ENCODE measurements at places on chromosomes 12 and 14.
A peak's percentile ranks its signal among the peaks of the same experiment; 100 is the strongest.

DNA sequence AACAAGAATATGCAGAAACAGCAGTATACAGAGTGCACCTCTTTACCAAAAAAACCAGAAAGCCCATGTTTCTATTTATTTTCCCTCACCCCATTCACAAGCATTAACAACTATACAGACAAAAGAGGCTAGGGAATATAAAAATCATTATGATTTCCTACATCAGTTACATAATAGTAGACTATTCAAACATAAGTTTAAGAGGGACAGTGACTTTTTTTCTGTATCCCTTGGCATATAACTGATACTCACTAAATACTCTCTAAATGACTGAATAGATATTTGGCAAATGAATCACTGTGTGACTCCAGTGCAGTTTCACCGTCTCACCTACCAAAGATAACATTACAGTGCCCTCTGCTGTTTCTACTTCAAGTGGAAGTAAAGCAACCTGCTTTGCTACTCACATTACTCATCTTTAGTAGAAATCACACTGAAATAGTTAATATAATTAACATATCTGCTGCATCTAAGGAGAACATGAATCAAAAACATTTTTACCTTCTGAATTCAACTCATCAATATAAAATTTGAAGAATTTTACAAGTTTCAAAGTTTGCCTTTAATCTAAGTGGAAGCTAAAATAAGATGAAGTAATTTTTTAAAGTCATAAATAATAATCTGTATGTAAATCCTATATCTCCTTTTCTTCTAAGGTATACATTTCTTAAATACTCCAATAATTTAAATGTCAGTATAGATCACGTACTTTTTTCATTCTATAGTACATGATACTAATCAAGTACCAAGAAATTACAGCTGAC, 103.8 kb downstream of the OSBPL8 start:
- peak; percentile 14 for DNase-seq

DNA sequence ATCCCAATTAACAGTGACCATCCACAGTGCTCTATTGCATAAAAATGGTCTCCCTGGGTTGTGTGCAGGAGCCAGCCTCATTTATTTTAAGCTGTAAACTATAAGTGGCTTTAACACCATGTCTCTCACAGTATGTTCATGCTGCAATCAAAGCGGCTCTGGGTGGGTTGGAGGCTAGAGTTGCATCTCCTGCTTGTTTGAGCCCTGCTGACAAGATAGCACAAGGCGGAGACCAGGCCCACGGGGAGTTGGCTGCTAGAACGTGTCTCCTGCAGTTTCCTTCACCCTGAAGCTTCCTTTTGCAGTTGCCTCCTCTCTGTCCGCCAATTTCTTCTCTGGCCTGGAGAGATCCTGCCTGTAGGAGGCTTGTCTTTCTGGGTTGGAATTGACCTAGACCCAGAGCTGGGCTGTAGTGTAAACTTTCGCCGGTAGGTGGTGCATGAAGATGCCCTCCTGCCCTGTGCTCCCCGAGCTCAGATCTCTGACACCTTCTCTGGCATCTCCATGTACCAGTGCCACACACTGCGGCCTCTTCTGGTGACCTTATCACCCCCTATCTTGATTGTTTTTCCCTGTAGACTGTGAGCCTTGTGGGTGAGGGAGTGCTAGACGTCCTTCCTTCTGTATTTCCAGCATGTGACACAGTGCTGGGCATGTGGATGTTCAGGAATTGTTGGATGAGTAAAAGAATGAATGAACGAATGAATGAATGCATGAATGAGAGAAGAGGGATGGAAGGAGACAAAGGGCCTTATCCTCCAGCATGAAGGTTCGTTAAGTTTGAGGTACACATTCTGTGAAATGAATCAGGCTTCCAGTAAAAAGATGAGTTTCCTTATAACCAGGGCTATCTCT, 10.4 kb downstream of the OTUB2 start:
- DNase-seq, result peak; percentile 48

- DNase-seq, result peak; percentile 5
Measured at GRCh38 chr12:14185427-14186192, 179.9 kb upstream of the ATF7IP start.

DNA sequence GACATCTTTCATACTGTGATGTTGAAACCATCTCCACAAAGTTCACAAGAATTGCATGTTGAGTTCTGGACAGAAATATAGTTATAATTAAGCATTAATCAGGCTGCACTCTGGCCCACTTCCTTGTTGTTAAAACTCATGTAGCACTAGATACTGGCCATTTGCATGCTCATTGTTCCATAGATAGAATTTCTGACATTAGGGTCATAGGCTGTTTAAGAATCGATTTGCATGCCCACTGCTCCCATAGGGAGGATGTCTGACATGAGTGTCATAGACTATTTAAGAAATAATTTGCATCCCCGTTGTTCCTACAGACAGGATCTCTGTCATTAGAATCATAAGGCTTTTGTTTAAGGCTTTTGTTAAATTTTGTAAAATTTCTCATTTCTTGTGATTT, 50.2 kb downstream of the MYF5 start:
- DNase-seq, result no peak

GRCh38 chr14:99516871-99517642, 35.8 kb downstream of the CCNK start:
- no peak for DNase-seq

DNA sequence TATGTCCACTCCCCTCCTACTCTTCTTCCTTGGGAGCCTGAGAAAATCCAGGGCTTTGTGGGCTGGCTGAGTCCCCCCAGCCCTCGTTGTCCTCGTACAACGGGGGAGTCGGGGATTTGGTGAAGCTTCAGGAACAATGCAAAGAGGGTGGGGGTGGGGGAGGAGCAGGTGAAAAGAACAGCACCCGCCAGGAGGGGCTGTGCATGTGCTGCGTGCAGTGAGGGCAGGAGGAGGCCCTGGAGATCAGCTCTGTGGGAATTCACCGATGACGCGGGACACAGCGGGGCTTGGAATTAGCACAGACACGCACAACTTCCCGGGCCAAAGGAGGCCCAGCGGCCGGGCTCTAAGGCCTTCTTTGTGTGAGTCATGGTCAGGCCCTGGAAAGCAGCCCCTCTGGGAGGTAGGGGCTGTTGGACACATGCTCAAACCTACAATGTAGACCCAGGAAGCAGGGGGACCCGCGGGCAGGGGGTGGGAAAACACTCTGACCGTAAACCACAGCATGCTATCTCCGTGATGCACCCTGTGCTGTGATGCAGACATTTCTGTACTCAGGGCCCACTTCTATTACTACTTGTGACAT, 32.8 kb downstream of the RBM19 start:
- no peak for DNase-seq

DNA sequence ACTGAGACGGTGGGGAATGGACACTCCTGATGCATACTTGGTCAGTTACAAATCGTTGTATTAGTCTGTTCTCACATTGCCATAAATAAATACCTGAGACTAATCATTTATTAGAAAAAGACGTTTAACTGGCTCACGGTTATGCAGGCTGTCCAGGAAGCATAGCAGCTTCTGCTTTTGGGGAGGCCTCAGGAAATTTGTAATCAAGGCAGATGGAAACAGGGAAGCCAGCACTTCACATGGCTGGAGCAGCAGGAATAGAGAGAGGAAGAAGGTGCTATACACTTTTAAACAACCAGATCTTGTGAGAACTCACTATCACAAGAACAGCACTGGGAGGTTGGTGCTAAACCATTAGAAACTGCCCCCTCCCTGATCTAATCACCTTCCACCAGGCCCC, 418.2 kb downstream of the FLRT2 start:
- no peak for DNase-seq

DNA sequence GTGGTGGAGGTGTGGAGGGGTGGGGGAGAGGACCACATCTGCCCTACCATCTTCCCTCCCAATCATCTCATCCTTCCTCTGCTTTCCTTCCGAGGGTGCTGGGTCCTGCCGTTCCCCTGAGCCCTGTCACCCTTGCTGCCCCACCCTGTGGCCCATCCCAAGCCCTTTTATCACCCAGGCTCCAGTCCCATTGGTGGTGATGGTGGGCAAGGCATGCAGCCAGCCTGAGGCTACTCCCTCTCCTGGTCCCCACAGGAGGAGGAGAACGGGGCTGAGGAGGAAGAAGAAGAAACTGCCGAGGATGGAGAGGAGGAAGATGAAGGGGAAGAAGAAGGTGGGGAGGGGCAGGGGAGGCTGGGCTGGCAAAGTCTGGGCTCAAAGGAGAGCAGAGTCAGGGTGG, 2.7 kb upstream of the LAG3 start:
- DNase-seq, result no peak

GRCh38 chr12:44385964-44386363, 490.2 kb downstream of the NELL2 start:
- DNase-seq, result no peak

- no peak for DNase-seq
Measured at GRCh38 chr14:51901475-51902024, 41.1 kb downstream of the GNG2 start.

DNA sequence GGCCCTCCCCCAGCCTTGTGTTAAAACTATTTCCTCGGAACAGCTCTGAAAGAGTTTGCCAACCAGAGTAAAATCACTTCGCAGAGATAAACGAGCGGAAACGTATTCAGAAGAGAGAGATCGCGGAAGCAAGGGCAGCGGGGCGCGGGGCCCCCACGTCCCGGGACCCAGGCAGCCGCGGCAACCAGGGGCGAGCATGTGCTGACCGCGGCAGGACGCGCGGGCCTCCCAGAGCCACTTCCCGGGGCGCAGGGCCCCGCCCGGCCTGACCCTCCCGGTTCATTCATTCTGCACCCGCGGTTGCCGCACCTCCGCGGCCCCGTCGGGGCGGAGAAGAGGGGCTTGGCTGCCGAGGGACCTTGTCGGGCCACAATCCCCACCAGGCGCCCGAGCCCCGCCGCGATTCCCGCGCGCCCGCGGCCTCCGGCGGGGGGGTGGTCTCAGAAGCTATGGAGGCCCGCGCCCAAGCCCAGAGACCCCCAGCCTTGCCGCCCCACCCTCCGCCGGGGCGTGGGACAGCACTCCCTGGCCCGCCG, 598 bp downstream of the UBE2N start:
- peak; percentile 41 for DNase-seq

DNA sequence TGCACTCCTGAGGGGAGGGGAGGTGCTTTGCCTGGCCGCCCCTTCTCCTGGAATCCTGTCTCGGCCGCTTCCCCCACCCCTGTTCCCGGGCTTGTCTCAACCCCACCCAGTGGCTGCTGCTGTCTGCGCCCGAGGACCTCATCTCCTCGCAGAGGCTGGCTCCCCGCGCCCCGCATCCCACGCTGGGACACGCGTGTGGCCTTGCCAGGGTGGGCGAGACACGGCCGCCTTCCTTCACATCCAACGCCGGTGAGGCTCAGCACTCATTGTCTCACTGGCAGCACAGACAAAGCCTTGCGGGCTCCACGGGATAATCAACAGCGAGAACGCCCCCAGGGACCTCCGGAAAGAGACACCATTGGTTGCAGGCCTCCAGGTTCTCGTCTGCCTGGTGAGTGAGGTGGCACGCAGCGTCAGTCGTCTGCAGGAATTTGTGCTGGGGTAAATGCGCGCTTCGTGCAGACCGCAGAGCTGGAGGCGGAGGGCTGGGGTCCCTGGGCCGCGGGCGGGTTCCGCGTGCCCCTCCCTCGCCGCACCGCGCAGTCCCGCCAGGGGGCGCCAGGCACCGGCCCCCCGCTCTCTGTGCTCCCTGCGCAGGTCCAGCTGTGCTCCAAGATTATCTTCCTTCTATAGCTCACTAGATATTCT, 26.8 kb downstream of the CCDC177 start:
- peak; percentile 9 for DNase-seq

- DNase-seq, result no peak
Measured at GRCh38 chr12:31407562-31407961, 81.6 kb upstream of the SINHCAF start.

GRCh38 chr12:2169940-2170339, 117.2 kb downstream of the CACNA1C start:
- DNase-seq, result peak; percentile 47

- DNase-seq, result peak; percentile 22
Measured at GRCh38 chr12:80714055-80714454, 2.7 kb upstream of the MYF5 start.

GRCh38 chr12:98182821-98183220, 332.6 kb upstream of the TMPO start:
- DNase-seq, result no peak

GRCh38 chr12:15829949-15830348, 40.8 kb upstream of the EPS8 start:
- DNase-seq, result peak; percentile 31

- no peak for DNase-seq
Measured at GRCh38 chr14:31212893-31213292, 5.3 kb upstream of the HECTD1 start.

DNA sequence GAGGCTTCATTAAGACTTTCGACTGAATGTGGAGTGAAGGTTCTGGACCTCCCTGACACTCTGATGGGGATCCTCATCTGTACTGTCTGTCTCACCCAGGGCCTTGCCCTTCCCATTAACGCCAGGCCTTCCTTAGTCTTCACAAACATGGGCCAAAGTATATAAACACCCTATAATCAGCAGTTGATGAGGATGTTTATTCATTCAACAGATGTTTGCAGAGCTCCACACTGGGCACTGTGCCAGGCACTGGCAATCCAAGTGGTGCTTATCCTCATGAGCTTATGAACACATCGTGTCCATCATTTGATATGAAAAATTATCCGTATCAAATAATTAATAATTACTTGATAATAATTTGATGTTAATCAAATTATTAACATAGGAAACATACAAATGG, 454.4 kb downstream of the FUT8 start:
- peak; percentile 33 for DNase-seq

DNA sequence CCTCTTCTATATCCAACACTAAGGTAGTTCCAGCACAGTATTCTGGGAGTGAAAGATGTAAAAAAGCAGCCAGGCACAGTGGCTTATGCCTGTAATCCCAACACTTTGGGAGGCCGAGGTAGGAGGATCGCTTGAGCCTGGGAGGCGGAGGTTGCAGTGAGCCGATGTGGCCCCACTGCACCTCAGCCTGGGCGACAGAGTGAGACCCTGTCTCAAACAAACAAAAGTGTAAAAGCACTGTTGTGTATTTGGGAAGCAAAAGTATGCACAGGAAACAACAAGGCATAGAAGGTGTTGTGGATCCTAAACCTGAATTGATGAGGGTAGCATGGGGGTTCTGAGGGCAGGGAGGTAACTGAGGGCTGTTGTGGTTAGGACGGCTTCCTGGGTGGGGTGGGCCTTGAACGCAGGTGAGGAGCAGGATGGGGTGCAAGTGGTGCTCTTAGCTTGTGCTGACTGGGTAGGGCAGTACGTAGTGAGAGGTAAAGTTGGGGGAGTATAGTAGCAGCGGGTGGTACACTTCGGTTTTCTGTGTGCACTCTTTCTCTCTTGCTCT, 64.2 kb downstream of the RASSF3 start:
- DNase-seq, result no peak

Measured in MG63 (cell line).